Activated CD4-positive, alpha-beta T cell treated with anti-CD3 and anti-CD28 coated beads for 24 hours (primary cell): ENCODE measurements at places on chromosomes 6 and 20.

- no peak for DNase-seq
These were observed 16.1 kb downstream of the SRSF3 start for GRCh38 chr6:36610041-36610955.

GRCh38 chr20:39785252-39785917 is 823.2 kb downstream of the DHX35 start:
- DNase-seq, result no peak

DNA sequence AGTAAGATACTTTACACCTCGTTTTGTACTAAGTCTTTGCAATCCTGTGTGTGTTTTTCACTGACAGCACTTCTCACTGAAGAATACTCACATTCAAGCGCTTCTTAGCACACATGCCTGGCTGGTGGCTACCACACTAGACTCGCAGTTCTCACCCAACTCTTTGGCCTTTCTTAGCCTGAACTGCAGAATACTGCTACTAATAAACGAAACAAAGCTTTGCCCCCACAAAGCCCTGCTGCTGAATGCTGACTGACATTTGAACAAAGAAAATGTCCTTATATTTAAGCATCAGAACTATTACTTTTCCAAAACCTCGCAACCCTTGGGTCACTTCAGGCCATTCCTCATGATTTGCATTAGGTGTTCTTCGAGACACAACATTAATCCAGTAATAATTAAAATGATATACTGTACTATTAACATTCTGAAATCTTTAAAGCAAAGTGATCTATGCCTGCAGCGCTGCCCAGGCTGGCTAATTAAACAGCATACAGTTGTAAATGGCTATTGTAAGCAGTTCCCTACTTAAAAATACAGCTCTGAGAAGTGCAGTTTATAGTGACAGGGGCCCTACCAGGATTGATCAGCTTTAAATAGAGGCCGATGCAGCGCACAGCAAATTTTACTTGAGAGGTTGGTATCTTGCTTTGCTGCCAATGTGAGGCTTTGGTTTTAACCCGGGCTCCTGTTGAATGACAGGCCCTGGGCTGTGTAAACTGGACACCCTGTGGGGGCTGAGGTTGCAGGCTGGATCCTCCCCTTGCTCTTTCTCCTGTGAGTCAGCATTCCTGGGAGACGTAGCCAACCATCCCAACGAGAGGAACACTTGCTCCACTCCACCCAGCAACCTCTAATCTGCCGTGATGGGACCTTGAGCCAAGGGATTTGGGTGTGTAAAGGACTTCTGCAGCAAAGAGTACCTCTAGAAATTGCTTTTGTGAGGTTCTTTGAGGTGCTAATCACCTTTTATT is 899.0 kb downstream of the TFAP2A start:
- no peak for DNase-seq

- no peak for DNase-seq
These were observed 77.5 kb upstream of the GJE1 start for GRCh38 chr6:142055219-142055618.

DNA sequence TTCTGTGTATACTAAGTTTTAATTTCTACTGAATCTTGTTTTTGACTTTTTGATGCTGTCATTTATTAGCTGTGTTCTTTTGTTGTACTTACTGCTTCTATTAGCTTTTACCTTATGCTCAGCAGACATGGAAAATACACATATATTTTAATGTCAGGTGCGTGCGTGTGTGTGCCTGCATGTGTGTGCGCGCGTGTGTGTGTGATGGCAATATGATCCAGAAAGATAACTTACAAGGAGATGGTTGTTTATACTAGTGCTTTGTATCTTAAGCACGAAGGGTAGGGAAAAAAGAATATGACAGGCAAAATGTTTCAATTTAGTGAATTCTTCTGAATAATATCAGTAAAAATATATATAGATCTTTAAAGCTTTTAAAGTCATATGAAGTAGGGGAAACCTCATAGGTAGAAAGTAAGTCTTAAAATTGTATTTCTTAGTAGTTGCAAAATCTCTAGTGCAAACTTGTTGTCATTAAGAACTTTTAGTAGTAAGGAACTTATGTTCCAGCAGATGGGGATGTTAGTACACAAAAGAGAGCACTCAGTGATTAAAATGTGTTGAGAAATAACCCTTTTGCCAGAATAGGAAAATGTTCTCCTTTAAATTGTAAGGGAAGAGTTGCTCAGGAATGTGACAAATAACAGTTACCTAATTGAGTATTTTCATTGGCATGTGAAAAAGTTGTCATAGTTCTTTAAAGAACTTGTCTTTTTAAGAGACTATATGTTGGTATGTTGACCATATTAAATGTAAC is 13.2 kb downstream of the QKI start:
- no peak for DNase-seq

- DNase-seq, result peak; percentile 38
These were observed 51.9 kb upstream of the SLC22A16 start for GRCh38 chr6:110528101-110528929.

DNA sequence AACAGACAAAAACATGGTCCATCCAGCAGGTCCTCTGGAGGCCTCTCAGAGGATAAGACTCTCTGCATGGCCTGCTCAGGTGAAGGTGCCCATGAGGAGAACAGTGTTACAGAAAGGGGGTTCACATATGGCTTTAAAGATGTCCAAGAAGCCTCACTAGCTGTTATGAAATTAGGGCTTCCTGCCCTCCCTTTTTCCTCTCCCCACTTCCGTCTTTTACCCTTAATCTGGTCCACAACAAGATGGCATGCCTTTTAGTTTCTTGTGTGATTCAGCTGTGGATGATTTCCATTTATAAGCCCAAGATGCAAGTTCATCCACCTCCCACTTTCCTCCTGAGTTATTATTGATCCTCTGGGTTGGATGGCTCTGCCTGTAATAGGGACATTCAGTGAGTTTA is 14.0 kb downstream of the GCNT2 start:
- DNase-seq, result no peak

- no peak for DNase-seq
These were observed 79.5 kb upstream of the PREP start for GRCh38 chr6:105482227-105482844.

- DNase-seq, result no peak
These were observed 98.2 kb downstream of the CAP2 start for GRCh38 chr6:17491416-17492142.

GRCh38 chr6:73041051-73041450 is 184.2 kb downstream of the KHDC1L start:
- DNase-seq, result no peak

- DNase-seq, result peak; percentile 18
These were observed 41.9 kb downstream of the ELOVL5 start for GRCh38 chr6:53306819-53307347.

- DNase-seq, result no peak
These were observed 13.3 kb downstream of the VAPB start for GRCh38 chr20:58402305-58402704.

DNA sequence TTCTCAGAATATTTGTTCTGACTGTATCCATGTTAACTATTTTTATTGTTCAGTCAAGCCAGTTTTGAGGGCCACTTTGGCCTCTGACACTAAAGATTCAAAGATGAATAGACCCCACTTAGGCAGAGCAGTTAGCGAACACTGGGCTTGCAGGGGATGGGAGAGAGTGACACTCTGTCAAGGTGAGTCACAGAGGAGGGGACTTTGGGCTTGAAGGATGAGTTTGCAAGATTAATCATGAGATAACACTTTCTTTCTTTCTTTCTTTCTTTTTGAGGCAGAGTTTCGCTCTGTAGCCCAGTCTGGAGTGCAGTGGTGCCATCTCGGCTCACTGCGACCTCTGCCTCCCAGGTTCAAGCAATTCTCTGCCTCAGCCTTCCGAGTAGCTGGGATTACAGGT is 46.4 kb downstream of the SPATA2 start:
- DNase-seq, result no peak

- no peak for DNase-seq
These were observed 7.5 kb downstream of the DEF6 start for GRCh38 chr6:35305117-35305516.

GRCh38 chr20:43537921-43538877 is 20.6 kb upstream of the SGK2 start:
- peak; percentile 44 for DNase-seq

- DNase-seq, result no peak
These were observed 137.6 kb downstream of the MRPL14 start for GRCh38 chr6:43989581-43990146.
